ENCODE measurements at places on chromosomes 5 and 9.

DNA sequence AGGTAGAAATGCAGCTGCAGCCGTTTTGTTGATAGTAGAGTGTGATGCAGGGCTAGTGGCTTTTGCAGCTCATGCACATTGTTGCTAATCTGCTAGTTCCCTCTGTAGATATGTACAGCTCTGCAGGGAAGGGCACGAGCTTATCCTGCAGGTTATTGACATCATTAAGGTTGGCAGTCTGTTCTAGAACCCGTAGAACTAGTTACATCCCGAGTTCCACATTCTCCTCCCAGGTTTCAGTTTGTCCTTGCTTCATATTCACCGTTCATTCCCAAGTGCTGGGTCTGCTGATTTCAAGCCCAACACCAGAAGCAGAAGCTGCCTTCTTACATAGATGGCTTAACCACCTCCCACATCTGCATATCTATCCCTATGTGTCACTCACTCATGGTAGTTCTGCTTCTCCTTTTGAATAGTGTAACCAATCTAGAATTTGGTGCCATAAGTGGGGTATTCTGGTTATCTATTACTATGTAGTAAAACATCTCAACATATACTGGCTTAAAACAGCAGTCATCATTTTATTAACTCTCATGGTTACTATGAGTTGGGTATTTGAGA, 38.1 kb downstream of the CRHBP start:
- H3K36me3 ChIP-seq: no peaks in the 10 kb centered on the region
- H3K4me1 ChIP-seq: no peaks in the 10 kb centered on the region
- no peaks in the 10 kb centered on the region for H3K27me3 ChIP-seq
- DNase-seq: no peak

GRCh38 chr5:16483361-16483760, 17.8 kb upstream of the ZNF622 start:
- no peak overlapping the region for H3K27ac ChIP-seq
- no peaks in the 10 kb centered on the region for H3K27me3 ChIP-seq
- no peak overlapping the region for H3K4me3 ChIP-seq
- no peaks in the 10 kb centered on the region for H3K4me1 ChIP-seq
- no peaks in the 10 kb centered on the region for H3K36me3 ChIP-seq

DNA sequence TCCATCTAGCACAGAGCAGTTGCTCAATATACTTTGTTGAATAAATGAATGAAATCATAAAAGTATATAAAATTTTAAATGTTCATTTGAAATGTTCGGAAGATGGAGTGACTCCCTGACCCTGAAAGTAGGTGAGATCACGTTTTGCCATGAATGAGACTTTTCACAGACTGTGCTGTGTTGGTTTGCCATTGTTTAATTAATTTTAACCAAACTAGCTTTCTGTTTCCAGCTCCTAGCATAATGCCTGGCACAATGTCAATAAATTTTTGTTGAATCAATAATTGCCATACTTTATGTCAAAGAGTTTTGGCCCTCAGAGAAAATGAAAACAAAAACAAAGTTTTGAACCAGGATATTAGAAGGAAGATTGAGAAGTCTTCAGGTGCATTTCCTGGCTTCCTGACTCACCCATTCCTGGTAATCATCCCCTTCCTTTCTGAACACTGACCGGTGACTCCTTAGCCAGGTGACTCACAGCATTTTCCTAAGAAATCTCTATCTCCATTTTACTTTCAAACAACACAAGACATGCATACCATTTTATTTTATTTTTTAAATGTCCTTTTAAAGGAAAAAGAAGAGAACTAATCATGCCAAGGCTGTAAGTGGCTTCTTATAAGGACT, 15.1 kb downstream of the SLC28A3 start:
- no peak for DNase-seq
- no peaks in the 10 kb centered on the region for H3K36me3 ChIP-seq
- no peak overlapping the region for H3K4me3 ChIP-seq
- peaks cover 4% of the 10 kb centered on the region for H3K4me1 ChIP-seq
- H3K27me3 ChIP-seq: no peaks in the 10 kb centered on the region

DNA sequence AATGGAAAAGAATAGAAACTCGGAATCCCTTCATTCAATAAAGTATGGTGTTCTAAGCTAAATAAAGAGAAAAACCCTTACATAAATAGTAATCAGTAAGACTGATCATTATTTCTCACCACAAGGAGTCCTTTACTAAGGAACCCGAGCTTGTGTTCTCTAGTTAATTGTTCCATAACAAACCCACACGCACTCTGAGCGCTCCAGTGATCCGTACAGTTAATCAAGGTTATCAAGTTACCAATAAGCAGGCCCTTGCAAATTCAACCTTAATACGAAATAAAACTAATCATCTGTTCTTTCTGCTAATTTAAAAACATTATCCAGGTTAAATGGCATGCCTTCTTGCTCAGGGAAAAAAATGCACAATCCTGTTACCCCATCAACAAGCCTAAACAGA, 224.4 kb downstream of the FRMD3 start:
- H3K27ac ChIP-seq: no peak overlapping the region
- DNase-seq: no peak
- no peaks in the 10 kb centered on the region for H3K36me3 ChIP-seq
- H3K4me1 ChIP-seq: no peaks in the 10 kb centered on the region

DNA sequence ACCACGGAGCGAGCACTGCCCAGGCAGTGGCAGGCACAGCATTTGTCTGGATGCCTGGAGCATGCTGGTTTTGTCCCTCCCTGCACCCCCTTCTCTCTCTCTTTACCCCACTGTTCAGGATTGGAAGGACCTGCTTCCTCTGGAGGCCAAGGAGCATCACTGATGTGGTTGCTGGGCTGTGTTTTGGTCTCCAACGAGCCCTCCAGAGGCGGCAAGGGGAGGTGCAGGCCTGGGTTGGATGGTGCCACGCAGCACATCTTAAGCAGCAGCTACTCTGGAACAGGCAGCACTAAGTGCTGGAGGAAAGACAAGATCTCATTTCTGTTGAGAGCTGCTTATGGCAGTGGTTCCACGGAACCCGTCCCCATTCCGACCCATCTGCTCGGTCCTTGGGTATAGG, 139.6 kb downstream of the CMYA5 start:
- no peak overlapping the region for H3K4me3 ChIP-seq
- no peak overlapping the region for H3K27ac ChIP-seq
- H3K4me1 ChIP-seq: no peaks in the 10 kb centered on the region
- no peaks in the 10 kb centered on the region for H3K27me3 ChIP-seq

GRCh38 chr9:92406477-92406876, 2.1 kb upstream of the OGN start:
- no peaks in the 10 kb centered on the region for H3K27me3 ChIP-seq
- H3K4me1 ChIP-seq: no peaks in the 10 kb centered on the region
- H3K27ac ChIP-seq: no peak overlapping the region

DNA sequence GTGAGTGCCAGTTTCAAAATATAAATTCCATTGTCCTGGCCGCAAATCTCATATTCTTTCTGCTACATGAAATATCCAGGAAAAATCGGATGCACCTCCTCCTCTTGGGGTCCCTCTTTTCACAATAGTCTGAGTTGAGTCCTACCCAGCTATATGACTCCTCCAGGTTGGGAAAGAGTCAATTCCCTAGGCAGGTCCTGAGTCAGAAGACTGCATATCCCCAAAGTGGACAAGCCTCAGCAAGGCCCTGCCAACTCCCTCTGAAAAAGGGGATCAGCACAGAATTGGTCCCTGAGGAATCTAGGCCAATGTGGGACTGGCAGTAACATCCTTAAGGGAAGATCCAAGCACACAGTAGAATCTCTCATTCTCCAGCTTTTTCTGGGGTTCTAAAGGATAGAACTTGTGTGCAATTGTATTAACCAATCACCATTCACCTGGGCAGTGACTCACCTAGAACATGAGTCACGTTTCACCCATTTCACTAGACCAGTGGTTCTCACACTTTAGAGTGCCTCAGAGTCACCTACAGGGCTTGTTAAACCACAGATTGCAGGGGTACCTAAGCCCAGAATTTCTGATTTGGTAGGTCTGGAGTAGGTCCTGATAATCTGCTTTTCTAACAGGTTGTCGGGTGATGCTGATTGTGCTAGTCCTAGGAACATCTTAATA, 44.7 kb upstream of the TMEM215 start:
- DNase-seq: no peak
- no peaks in the 10 kb centered on the region for H3K4me1 ChIP-seq
- H3K27me3 ChIP-seq: no peaks in the 10 kb centered on the region
- no peak overlapping the region for H3K4me3 ChIP-seq
- no peak overlapping the region for H3K27ac ChIP-seq
- no peaks in the 10 kb centered on the region for H3K36me3 ChIP-seq

DNA sequence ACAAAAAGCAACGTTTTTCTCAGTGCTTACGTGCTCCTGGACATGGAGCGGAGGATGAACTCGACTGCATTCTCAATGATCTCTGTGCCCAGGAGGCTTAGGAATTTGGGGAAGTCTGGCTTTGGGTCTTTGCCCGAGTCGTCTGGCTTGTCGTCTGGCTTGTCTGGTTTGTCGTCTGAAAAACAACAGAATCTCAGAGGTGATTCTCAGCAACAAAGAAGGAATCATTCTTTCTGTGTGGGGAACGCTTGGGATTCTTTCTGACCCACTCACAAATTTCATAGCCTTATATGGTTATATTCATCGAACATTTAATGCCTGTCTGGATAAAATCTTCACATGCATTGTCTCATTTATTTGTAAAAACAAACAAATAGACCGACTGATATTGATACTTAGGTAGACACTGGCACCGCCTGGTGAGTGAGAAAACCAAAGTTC, 4.7 kb downstream of the C5orf46 start:
- no peaks in the 10 kb centered on the region for H3K36me3 ChIP-seq
- DNase-seq: no peak
- H3K4me1 ChIP-seq: no peaks in the 10 kb centered on the region

GRCh38 chr9:73038089-73038509, 85.2 kb upstream of the ALDH1A1 start:
- H3K4me3 ChIP-seq: peak overlapping the region; percentile 25
- no peaks in the 10 kb centered on the region for H3K36me3 ChIP-seq
- H3K27ac ChIP-seq: peak overlapping the region; percentile 21

DNA sequence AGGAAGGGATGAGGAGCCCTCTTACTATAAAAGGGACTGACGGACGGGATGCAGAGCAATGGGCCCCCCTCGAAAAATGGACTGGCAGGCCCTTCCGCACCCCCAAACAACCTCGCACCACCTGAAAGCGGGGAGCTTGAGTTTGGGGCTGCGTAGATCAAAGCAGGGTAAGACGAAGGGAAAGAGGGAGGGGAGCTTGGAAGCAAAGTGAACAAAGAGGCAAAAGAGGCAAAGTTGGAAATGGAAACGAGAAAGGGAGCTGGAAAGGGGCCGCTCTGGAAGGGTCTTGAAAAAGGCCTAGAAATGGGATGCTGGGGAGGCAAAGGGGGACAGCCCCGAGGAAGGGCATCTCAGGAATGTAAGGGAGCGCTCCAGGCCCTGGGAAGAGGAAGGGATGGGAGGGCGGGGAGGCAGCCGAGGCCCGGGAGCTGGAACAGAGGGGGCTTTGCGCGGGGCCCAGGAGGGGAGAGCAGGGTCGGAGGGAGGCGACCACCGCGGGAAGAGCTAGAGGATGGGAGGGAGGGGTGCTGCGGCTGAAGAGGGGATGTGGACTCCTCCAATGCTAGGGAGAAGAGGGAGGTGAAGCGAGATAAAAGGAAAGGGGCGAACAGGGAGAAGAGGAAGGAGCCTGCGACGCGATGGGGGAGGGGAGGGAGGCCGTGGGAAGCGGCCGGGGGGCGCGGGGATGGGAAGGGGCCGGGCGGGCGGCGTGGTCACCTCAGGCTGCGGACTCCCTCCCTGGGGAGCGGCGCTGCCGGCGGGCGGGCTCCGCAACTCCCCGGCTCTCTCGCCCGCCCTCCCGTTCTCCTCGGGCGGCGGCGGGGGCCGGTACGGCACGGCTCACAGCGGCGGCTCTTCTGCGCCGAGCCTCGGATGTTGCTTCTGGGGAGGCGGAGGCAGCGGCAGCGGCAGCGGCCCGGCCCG, 577 bp downstream of the RNF145 start:
- H3K4me3 ChIP-seq: peak overlapping the region; percentile 99
- no peak for DNase-seq
- H3K27me3 ChIP-seq: no peaks in the 10 kb centered on the region
- peak overlapping the region; percentile 98 for H3K27ac ChIP-seq

DNA sequence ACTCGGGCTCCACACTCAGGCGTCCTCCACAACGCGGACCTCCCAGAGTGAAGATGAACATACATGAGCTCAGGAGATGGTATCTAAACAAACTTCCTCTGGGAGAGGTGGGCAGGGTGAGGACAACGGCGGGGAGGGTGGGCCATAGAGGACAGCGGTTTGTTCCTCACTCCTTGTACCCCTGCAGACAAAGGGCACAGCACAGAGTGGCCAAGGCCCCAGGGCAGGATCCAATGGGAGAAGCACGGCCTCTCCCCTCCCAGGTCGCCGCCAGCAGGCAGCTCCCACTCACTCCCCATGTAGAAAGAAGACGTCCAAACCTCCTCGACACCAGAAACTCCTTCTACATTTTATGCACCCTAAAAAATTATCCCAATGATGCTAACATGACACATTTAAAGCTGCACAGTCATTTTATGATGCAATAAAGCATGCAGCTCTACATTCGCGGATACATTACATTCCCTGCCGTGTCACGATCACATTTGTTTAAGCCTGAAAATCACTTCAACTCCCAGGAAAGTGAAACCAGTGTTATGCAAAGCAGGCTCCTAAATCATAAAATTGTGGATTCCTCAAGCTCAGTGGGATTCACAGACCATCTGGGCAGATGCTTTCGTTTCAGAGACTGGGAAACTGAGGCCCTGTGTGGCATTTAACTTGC, 87.5 kb upstream of the SARDH start:
- H3K4me3 ChIP-seq: no peak overlapping the region
- no peaks in the 10 kb centered on the region for H3K27me3 ChIP-seq
- H3K4me1 ChIP-seq: no peaks in the 10 kb centered on the region
- no peaks in the 10 kb centered on the region for H3K36me3 ChIP-seq

- H3K27me3 ChIP-seq: no peaks in the 10 kb centered on the region
- no peak overlapping the region for H3K27ac ChIP-seq
- H3K4me1 ChIP-seq: no peaks in the 10 kb centered on the region
- no peak overlapping the region for H3K4me3 ChIP-seq
- no peaks in the 10 kb centered on the region for H3K36me3 ChIP-seq
These were observed 6.2 kb upstream of the TMEM141 start for GRCh38 chr9:136784997-136785361.

DNA sequence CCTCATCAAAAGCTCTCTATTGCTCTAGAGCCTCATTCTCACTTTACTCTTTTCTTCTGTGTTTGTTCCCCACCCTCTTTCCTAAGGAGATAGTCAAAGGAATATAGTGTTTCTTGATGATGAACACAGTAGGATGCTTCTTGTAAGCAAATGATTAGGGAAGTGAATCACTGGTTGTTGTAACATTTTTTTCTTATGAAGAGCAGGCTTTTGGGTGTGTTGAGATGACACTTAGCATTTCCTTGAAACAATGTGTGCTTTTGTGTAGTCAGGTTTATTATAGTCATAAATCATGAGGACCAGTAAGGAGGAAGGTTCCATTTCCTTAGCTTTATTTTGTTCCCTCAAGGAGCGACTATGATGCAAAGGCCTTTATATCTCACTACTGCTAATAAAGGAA, 1991.3 kb upstream of the C9orf72 start:
- no peak for DNase-seq
- H3K27me3 ChIP-seq: no peaks in the 10 kb centered on the region
- H3K4me1 ChIP-seq: no peaks in the 10 kb centered on the region
- H3K4me3 ChIP-seq: no peak overlapping the region
- no peak overlapping the region for H3K27ac ChIP-seq
